A172 (cell line): ENCODE measurements at places on chromosomes 6 and 20.

GRCh38 chr20:14622796-14623195 is 285.4 kb upstream of the FLRT3 start:
- DNase-seq = peak; percentile 75

DNA sequence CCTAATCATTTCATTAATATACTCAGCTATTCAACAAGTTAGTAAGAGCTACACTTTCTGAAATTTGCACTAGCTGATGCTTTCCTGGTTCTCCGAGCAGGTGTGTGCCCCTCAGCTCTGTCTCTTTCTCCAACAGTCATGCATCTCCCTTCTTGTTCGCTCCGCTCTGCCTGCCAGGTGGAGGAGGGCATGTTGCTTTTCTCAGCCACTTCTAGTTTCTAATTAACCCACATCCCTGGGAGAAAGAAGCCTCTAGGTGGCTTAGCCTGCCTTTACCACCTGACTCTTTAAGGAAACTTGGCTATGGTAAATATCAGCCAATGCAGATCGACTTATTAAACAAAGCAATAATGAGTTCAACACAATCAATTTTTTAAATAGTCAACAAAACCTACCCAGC is 34.2 kb downstream of the LRFN2 start:
- no peak for DNase-seq

- DNase-seq = no peak
These were observed 86.5 kb downstream of the ATRN start for GRCh38 chr20:3557237-3557785.

DNA sequence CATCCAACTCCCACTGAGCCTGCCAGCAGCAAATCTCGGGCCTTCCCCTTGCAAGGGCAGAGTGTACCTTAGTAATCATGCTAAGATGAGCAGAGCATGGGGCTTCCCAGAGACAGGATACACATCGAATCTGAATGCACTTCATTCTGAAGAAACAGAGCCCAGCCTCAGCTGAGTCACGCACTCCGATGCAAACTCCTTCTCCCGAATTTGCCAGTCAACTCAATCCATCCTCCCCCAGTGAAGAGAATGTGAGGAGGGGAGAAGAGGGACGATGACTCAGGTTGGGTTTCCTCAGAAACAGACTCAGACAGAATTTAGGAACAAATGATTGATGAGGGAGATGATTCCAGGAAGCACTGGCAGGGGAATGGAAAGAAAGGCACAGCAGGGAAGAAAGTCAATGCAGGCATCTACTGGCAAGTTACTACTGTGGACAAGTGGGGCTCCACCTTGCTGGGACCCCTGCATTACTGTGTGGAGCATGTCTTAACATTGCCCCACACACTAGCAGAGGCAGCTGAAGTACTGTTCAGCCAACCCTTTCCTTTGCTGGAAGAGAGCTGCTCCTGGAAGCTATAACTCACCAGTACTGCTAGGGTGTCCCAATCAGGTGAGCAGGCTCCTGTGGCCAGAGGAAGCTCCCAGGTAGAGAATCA is 251.6 kb downstream of the ADGB start:
- DNase-seq = peak; percentile 66

DNA sequence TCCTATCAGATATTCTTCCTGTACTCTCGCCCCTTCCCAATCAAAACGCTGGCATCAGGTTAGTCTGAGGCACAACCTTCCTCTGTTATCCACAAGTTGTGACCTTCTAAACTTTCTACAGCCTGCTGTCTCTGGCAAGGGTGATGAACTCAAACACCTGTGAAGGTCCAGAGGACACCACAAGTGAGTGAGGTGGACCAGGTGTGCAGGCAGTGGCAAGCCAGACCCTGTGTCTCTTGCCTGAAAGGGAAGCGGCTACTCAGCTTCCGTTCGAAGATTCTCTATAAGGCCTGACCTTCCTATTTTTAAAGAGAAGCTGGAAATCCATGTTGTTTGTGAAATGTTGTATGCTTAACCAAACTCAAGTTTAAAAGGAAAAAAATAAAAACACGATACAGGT is 36.8 kb downstream of the GCM1 start:
- no peak for DNase-seq

DNA sequence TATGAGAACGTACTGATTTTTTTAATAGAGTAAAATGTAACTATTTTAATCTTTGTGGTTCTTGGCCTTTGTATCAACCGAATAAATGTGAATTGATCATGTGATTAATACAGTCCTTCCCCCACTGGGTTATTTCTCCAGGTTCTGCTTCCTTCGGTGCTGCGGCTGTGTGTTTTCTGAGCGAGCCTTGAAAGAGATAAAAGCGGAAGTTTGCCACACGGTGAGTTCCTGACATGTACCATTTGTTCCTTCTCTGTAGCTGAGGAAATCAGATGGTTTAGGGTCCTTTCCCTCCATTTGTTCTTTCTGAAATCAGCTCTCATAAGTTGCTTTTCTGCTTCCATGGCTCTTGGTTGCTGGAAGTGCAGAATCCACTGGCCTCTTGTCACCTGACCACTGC is 15.5 kb downstream of the RTF2 start:
- no peak for DNase-seq

DNA sequence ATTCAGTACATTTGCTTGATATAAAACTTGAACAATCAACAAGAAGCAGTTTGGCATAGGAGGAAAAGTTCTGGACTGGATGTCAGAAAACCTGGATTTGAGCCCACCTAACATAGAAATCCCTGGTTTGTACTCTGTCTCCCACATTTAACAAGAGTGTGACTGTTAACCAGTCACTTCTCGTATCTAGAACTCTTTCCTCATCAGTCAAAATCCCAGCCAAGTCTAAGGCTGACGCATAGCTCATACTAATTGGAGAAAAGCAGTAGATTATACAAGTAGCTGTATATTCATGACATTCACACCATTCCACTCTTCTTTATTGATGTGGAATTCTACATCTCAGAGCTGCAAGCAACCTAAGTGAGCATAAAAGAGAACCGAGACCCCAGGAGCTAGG is 222.7 kb downstream of the PHACTR1 start:
- no peak for DNase-seq

DNA sequence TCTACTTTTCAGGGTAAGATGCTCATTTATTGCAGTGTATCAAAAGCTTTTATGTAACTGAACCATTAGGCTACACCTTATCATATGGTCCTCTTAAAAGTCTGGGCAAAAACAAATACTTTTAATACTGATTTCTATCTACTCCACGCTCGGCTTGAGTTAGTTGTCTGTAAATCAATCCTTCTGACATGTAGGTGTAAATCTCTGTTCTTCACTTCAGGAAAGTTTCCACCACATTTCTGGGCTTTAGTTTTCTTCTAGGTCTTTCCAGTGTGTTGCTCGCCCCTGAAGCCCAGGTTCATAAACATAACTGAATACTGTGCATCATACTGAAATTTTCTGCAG is 89.2 kb upstream of the RNF217 start:
- DNase-seq = no peak

DNA sequence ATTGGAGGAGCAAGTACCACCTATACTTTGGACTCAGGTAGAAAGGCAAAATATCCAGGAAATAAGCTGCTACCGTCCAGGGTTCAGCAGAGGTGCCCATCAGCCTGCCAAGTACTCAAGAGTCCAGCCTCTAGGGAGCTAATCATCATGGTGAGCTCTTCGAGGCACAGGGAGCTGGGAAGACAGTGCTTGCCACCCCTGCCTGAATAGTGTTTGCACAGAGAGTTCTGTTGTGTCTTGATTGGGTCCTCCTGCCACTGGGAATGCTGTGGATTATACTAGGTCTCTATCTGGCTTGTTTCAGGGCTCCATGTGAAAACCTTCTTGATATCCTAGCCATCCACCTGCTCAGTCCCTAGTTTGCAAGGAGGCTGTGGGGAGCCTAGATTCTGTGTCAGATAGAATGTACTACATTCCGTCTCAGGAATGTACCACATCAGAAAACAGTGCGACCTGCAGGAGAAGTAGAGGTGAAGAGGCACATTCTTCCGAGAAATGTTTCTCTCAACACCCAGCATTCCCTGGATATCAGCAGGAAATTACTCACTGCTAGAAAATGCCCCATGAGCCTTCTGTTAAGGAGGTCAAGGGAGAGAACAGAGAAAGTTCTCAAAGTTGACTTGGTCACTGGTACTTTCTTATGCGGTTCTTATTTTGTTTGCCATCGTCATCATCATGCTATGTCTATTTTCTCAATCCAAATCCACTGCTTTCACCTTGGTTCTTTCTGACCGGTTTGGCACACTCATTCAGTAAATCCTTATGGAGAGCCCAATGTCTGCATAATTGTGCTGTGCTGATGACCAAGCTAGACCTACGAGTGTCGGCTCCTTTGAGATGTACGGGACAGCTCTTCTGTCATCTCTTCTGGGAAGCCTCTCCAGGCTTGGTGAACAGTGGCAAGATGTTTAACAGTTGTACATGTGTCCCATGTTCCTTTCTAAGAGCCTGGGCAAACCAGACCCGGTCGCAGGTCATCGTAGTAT is 30.7 kb downstream of the PTPN1 start:
- peak; percentile 99 for DNase-seq

DNA sequence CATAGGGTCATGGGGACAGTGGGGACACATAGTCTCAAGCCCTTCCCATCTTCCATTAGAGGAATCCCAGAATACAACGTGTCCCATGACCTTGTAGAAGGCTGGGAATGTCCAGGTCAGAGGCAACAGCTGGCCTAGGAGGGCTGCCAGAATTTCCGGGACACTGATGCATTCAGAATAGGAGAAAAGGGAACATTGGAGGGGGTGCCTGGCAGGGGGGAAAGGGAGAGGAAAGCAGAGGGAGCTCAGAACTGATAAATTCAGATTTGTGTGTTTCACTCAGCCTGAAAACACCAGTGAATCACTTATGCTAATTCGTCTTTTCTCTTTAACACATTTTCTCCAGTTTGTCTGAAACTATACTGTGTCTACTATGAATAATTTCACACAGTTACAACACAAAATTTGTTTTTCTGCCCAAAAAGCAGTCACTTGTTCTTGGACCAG is 35.5 kb upstream of the BMP2 start:
- no peak for DNase-seq

- no peak for DNase-seq
These were observed 172.7 kb upstream of the RUNX2 start for GRCh38 chr6:45155341-45155894.

- DNase-seq = no peak
These were observed 66.1 kb downstream of the TRMT11 start for GRCh38 chr6:126052485-126052884.

DNA sequence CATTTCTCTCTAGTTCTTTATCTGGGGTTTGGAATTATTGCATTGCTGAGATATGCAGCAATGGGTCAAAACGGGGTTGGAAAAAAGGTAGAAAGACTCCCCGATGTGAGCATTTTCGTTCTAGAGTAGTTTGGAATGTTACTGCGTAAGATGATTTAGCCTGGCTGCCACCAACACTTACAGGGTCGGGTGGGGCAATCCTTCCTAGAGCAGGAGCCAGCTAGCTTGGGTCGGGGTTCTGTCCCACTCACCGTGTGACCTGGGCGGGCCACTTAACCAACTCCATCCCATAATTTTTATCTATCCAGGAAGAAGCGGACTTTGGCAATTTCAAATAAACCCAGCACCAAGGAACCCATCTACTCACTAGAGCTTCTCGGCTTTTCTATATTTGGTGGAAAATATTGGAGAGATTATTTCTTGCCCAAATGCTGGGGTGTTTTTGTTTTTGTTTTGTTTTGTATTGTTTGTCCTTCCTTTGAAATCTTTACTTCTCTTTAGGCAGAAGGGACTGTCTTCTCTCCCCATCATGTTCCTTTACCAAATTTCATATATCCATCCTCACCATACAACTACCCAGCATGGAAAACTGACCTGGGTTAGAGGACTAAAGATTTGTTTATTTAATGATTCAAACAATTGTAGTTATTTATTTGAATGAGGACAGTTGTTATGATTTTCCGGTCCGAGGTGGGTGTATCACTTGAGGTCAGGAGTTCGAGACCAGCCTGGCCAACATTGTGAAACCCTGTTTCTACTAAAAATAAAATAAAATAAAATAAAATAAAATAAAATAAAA is 72.4 kb downstream of the GPX5 start:
- DNase-seq = peak; percentile 50

DNA sequence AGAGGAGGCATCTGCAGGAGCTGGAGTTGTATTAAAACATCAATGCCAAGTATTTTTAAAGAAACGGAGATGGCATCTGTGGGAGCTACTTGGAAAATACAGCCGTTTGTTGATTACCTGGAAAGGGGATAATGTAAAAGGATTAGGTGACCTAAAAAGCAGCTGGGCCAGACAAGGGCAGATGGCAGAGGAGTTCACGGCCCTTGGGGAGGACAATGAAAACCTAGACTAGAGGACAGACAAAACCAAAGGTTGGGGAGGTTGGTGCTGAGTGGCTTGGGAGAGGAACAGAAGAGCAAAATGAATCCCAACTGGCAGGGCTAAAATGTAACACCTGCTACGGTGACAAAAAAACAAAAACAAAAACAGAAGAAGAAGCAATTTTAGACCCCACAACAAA is 260.5 kb upstream of the JARID2 start:
- DNase-seq = no peak

- no peak for DNase-seq
These were observed 39.2 kb downstream of the PSMG4 start for GRCh38 chr6:3297909-3298308.

GRCh38 chr6:91299544-91300491 is 712.9 kb upstream of the MAP3K7 start:
- DNase-seq = peak; percentile 57

DNA sequence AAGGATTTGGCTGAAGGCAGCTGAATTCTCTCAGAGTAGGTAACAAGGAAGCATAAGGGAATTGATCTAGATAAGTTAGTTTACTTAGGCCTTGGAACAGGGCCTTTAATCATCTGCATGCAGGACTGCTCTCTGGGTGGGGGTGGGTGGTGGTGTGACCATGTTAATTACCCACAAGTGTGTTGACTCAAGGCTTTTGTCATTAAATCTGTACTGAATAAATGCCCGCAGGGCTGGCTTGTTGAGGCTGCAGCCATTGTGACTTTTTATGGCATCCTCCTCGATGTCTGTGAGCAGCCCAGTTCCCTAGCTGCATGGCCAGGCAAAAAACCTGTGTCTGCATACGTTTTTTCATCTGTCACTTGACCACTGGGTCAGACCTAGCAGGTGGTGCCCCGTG is 63.5 kb upstream of the ASCC3 start:
- DNase-seq = no peak

GRCh38 chr20:33765099-33765498 is 33.3 kb downstream of the ZNF341 start:
- no peak for DNase-seq

DNA sequence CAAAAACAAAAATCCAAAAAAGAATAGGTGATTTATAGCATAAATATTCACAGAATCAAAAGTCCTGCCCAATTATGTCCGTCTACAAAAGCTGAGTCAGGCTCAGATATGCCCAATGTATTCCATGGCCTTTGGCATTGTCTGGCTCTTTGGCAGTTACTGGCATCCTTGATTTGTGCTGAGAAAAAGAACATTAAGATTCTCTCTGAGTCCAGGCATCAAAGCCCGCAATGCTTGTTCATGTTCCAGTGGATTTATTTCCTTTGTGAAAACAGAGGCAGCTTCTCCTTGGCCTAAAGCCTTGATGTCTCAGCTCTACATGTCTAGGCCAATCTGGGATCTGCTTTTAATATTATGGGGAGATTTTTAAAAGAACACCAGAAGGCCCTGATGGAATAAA is 76.1 kb upstream of the SLC4A11 start:
- DNase-seq = no peak
